ENCODE measurements at places on chromosomes 7 and 10.
A peak's percentile ranks its signal among the peaks of the same experiment; 100 is the strongest.

GRCh38 chr7:151251689-151252560 is 3.4 kb upstream of the SMARCD3 start:
- DNase-seq, result no peak

DNA sequence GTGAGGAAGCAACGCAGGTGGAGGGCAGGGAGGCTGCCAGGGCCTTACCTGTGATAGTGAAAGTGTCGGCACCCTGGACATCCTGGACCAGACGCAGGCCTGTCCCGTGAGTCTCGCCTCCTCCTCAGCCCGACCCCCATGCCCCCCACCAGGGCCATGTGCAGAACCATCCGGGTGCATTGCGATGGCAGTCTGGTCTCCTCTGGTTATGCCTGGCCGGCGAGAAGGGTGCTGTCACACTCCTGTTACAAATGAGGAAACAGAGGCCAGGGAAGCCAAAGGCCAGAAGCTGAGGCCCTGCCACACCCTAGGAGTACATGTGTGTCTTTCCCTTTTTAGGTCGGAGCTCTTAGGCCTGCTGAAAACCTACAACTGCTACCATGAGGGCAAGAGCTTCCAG is 7.2 kb downstream of the DEPP1 start:
- DNase-seq, result no peak

DNA sequence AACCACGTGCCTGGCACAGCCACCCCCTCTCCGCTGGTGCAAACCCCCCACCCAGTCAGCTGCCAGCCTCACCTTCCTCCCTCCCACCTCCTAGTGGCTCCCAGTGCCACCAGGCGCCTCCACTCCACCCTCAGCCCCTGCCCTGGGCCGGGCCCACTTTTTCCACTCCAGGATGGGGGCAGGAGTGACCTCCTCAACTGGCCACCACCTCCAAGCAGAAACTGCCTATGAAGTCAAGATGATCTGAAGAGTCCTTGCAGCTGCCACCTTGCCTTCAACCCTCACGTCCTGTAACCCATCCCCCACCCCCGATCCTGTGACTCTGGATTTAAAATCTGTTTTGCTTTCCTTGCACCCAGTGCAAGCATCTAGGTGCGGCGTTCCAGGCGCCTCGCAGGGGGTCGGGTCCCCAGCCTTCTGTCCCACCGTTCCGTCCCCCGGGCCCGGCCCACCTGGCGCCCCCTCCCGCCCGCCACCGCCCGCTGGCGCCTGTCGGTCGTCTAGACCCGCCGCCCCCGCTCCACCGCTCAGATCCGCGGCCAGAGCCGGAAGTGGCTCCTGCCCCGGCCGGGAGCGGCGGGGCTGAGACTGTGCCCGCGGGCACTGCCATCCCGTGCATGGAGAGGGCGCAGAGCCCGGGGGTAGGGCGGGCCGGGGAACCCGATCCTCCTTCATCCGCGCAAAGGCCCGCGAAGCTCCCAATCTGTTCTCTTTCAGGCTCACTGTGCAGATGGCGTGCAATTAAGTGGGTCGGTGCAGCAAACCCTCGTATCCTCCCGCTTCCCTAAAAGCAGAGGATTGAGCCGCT is 51.2 kb upstream of the GTF2I start:
- DNase-seq, result peak; percentile 38

DNA sequence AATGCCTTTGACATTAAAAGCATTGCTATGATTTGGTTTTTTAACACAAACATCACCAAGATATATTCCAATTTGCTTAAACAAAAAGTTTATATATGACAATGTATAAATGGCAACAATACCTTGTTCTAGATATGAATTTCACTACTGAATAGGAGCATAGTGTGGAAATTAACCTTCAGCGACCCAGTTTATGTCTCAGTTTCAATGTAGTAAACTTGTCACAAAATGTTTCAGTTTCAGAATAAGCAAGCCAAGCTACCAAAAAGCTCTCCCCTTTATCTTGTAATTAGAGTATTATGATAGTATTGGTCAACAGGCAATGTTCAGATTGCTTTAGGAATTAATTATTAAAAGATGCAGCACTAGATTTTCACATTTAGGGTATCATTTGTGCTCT is 99.6 kb upstream of the PCDH15 start:
- no peak for DNase-seq
